ENCODE measurements at places on chromosomes 7 and 10.

- no peak for DNase-seq
Measured at GRCh38 chr10:20327954-20328353, 511.7 kb downstream of the PLXDC2 start.

- no peak for DNase-seq
Measured at GRCh38 chr10:106910666-106911065, 253.8 kb downstream of the SORCS1 start.

- no peak for DNase-seq
Measured at GRCh38 chr10:63631991-63632390, 110.8 kb downstream of the REEP3 start.

- DNase-seq = no peak
Measured at GRCh38 chr7:20441346-20441745, 110.6 kb downstream of the ITGB8 start.

- no peak for DNase-seq
Measured at GRCh38 chr7:22487978-22488642, 11.9 kb downstream of the STEAP1B start.

- no peak for DNase-seq
Measured at GRCh38 chr7:151248346-151249033, at the start of gene SMARCD3. Gene SMARCD3 (minus strand): TSS chr7:151248694. CDS start chr7:151248562, 132 bp downstream.

GRCh38 chr10:69397972-69398371, 18.7 kb downstream of the TACR2 start:
- DNase-seq = no peak
